Activated CD8-positive, alpha-beta memory T cell treated with anti-CD3 and anti-CD28 coated beads, Interleukin-2, amount 10 ng/mL, durations not matched to agents 7 days and 5 days (primary cell): ENCODE measurements at places on chromosomes 16 and 17. TPM values are rescaled to one million over a fixed set of nuclear protein-coding genes. Genes with fewer than 3 reads are reported as not detected.

GLP2R gene
- total RNA-seq = not detected

SLFN5 gene
- total RNA-seq = 158 TPM

VAT1L gene
- total RNA-seq = not detected

SGCA gene
- not detected for total RNA-seq

KRT40 gene
- total RNA-seq = not detected
